ENCODE measurements at places on chromosomes 5 and 9.
A peak's percentile ranks its signal among the peaks of the same experiment; 100 is the strongest.

DNA sequence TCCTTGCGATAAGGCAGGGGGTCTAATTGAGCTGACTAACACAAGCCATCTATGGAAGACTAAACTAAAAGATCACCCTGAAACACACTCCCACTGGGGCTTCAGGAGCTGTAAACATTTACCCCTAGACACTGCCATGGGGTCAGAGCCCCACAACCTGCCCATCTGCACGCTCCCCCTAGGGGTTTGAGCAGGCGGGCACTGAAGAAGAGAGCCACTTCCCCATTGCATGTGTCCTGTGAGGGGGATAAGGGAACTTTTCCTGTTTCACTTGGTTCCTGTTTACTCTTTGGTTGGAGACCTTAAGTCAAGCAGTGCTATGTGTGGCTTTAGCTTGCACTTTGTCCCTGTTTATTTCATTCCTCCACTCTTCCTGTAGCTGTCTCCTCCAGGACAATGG lies 1929.5 kb upstream of the CDH9 start:
- no peak for DNase-seq

DNA sequence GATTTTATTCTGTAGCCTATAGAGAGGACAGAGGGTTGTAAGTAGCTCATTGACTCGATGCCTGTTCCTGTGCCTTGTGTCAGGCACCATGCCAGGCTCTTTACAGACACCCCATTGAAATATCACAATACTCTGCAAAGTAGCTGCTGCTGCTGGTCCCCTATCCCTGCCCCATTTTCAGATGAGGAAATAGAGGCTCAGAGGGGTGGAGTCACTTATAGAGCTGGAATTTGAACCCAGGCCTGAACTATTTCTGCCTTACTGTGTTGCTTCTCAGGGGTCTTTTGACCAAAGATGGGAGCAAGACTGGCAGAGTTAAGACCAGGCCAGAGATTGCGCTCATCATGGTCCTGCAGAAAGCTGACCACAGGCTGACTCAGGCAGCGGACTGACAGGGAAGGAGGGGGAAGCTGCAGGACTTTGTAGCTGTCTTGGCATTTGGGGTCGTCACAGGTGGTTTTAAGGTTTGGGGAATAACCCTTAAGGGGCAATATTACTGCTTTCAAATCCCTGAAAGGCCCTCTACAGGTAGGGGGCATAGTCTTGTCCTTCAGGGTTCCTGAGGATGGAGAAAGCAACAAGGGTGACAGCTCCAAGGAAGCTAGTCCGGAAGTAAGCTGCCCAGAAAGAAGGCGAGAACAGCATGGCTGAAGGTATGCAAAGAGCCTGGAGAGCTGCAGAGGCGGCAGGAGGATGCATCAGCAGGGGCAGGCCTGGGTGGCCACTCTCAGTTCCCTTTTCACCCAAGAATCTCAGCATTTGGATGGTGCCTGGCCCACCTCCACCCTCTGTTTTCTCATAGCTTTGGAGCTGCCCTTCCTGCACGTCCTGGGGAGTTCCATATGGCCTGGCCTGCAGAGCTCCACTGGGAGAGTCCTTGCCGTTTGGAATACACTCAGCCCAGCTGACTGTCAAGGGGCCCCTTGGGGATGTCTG lies 18.3 kb upstream of the NDST1 start:
- no peak for DNase-seq

GRCh38 chr9:108677776-108678175 lies 178.0 kb downstream of the ACTL7B start:
- no peak for DNase-seq

- peak; percentile 50 for DNase-seq
Measured at GRCh38 chr9:93589688-93590087, 13.3 kb downstream of the PHF2 start.

- DNase-seq: no peak
Measured at GRCh38 chr5:103132684-103133083, 12.6 kb downstream of the PPIP5K2 start.

DNA sequence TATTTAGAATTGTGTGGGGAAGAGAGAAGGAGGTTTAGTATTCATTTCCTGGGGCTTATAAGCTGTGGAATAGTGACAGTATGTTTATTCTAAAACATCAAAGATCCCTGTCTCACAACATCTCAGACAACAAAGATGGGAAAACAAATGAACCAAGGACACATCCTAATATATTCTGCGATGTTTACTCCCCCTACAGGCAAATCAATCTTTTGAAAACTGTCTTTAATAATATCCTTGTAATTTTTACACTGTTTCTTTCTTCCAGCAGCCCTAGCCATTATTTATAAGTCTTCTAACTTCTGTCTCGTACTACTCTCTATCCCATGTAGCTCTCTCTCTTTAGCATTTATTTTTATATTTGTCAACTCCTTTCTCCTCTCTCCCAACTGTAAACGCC lies 33.5 kb upstream of the TMEM252 start:
- DNase-seq: no peak

GRCh38 chr9:93077367-93077766 lies 18.6 kb upstream of the CARD19 start:
- no peak for DNase-seq

GRCh38 chr5:40416098-40416497 lies 263.6 kb upstream of the PTGER4 start:
- DNase-seq: no peak
